ENCODE measurements at places on chromosomes 2 and 18.

DNA sequence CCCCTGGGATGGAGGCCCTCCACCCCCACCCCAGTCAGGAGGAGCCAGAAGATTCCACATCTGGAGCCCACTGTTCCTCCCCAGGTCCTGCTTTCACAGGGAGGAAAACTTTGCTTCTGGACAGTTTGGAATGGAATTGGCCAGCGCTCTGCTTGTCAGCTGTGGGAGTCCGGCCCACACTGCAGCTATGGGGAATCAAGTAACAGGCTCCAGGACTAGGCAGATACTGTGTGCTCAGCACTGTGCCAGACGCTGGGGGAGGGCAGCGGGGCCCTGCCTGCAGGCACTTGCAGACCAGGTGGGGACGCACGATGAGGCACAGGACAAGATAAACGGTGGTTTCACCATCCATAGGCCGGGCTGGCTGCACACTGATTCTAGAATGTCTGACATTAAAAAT, 114.0 kb downstream of the STPG4 start:
- DNase-seq: no peak

GRCh38 chr2:236505041-236505440, 64.6 kb upstream of the ACKR3 start:
- no peak for DNase-seq

DNA sequence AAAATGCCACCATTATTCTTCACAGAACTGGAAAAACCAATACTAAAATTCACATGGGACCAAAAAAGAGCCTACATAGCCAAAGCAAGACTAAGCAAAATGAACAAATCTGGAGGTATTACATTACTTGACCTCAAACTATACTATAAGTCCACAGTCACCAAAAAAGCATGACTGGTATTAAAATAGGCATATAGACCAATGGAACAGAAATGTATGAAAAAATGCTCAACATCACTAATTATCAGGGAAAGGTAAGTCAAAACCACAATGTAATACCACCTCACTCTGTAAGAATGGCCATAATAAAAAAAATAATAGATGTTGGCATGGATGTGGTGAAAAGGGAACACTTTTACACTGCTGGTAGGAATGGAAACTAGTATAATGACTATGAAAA, 158.6 kb downstream of the CDH2 start:
- no peak for DNase-seq

DNA sequence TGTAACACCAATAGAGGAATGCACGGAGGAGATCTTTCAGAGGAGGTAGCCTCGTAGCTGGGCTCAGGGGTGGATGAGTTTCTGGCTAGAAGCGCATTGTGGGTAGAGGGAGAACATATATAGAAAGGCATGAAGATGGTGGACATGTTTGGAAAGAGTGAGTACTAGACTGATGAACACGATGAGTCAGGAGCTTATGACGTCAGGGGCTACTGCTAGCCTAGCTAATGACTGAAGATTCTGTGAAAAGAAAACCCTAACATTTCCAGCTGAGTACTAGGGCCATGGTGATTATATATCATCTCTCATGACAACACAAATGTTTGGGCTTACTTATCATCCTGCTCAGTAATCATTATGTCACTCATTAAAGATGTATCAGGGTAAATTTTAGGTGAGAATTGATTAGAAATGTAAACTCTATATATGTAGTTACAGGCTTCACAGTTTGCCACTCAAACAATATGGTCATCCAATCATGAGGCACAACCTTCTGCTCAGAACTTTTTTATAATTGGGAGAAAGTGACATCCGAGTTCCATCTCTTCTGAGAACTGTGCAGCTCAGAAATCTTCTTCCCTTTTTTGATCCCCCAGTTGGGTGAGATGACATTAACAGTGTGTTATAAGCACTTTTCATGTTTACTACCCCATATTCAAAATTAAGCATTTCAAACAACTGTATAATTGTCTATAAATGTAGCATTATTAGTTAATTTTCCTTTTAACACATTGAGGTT, 22.2 kb upstream of the IL1RN start:
- DNase-seq: no peak

DNA sequence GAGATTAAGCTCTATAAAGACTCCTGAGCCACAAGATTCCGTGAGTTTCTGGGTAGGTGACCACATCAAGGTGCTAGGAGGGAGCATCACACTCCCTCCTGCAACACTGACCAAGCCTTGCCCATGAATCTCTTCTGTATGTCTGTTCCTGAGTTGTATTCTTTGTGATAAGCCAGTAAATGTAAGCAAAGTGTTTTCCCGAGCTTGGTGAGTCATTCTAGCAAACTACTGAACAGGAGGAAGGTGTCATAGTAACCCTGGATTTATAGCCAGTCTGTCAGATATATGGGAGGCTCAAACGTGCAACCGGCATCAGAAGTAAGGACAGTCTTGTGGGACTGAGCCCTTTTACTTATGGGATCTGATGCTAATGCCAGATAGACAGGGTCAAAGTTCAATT, 346.1 kb upstream of the KYNU start:
- no peak for DNase-seq

All from NCI-H1417 (cell line).